ENCODE measurements at places on chromosomes 5 and 9.

DNA sequence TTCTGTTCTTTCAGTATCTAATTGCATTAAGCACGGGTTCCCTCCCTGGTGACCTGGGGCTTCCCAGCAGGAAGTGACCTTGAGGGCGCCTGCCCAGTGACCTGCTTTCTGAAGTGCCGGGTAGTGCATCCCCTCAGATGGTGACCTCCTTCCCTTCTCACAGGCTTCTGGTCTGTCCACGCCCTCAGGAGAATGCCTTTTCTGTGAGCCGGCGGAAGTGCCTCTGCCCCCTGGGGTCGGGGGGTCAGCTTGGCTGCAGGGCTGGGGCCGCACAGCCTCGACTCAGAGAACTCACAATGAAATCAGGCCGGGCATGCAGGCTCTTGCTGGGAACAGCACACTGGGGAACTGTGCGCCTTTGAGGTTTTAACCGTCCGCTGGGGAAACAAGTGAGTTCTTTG lies 124.5 kb upstream of the PHYKPL start:
- DNase-seq = no peak

DNA sequence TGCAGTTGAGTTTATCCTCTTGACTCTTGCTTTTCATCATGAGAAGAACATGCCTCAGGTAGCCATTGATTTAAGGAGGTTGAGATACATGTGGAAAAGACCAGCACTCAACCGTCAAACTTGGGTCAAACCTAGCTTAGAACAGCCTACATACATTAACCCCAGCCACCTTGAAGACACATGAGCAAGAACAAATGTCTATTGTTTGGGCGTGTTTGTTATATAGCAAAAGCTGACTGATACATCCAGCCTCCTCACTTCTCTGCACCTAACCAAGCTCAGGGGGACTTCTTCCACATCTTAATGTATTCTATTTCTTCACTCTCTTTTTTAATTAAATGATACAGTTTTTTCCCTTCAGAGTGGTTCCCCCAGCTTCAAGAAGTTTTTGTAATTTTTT lies 28.7 kb downstream of the DRD1 start:
- no peak for DNase-seq

GRCh38 chr9:135422341-135422944 lies 57.1 kb upstream of the PPP1R26 start:
- DNase-seq = no peak

DNA sequence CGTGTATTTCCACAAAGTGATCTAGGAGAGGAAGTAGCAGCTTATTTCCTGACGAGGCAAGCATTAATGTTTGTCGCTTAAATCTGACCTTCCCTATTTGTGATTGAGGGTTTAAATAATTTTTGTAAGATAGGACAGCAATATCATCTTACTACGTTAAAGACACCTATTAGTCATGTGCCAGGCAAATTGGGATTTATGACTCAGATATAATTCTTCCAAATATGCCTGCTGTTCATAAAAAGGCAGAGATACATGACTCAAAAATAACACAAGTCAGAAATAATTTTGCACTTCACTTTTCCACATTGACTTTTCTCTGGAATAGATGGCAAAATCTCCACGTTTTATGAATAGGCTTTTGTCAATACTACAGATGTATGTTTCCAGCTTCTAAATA lies 43.0 kb upstream of the CDH12 start:
- no peak for DNase-seq

DNA sequence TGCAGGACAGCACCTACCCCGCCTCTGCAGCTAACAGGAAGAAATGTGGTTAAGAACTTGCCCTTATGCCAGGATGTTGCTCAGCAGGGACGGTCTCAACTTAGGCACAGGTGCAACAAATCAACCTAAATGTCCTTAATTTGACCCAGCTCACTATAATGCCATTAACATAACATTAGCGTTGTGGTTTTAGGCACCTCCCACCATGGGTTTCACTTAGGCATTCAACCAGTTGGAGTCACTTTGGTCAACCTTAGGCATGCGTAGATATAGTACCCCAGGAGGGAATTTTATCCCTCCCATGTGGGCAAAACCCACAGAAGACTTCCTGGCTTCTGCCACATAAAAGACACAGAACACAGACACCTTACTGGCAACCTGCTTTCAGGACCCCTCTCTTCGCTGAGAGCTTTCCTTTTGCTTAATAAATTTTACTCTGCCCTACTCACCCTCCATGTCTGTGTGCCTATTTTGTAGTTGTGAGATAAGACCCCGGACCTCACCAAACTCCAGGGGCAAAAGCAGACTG lies 8.7 kb upstream of the ERAP1 start:
- peak; percentile 83 for DNase-seq

DNA sequence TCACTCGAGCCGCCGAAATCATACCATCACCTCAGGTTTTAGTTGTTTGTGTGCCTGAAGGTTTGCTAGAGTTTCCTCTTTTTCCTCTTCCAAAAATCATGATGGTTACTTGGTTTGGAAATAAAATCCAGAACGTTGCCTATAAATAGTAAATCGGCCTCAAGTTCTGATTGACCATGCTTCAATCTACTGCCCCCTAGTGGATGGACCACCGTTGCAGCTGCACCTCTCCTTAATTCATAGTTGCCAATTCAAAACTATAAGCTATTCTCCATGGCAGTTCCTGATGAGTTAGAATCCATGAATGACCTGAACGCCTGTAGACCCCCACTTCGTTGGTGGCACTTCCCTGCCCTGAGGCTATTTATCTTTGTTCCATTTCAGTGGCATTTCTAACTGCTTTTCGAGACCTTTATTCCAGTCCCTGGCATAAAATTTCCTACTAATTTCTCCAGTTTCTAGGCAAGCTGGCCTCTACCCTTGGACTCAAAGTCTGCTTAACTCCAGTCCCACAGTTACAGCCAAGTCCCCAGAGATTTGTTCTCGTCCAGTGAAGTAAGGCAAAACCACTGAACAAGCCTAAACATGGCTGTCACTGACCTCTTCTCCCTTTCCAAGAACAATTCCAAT lies 422.6 kb downstream of the EFNA5 start:
- no peak for DNase-seq

DNA sequence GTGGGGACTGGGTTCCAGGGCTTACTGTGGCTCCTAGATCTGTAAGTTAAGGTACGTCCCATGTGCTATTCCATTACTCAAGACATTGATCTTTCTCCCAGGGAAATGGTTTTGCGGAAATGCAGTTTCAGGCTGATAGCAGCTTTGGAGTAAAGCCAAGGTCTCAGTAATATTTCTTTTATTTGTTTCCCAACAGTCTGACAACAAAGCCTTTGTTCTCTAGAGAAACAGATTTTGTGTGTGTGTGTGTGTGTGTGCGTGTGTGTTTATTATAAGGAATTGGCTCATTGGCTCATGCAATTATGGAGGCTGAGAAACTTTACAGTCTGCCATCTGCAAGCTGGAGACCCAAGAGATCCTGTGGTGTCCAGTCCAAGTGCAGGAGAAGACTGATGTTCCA lies 12.1 kb upstream of the POC5 start:
- DNase-seq = no peak

DNA sequence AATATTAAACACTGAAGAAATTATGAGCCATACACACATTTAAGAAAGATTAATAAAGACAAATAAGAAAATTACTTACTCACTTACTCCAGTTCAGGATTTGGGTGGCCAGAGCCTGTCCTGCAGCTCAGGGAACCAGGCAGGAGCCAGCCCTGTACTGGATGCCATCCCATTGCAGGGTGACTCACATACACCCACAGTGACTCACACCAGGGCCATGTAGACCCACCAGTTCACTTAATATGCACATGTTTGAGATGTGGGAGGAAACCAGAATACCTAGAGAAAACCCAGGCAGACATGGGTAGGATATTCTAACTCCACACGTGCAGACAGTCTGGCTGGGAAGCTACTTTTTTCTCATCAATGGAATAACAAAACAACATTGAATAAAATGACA lies 49.6 kb upstream of the ADRB2 start:
- no peak for DNase-seq

DNA sequence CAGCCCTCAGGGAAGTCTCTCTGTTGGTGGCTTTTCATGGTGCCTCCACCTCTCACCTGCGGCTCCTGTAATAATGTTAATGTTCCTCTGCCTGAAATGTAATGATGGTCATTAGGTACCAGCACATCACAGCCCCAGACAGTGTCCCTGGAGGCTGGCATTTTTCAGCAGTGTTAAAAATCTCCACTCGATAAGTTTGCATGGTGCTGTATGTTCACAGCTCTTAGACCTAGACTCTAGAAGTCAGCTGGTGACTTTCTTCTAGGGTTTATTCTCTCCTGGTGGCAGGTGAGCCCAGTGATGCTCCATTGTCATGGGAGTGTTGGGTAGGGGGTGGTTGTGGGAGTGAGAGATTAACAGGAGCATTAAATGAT lies 53.1 kb downstream of the GPR107 start:
- DNase-seq = no peak

DNA sequence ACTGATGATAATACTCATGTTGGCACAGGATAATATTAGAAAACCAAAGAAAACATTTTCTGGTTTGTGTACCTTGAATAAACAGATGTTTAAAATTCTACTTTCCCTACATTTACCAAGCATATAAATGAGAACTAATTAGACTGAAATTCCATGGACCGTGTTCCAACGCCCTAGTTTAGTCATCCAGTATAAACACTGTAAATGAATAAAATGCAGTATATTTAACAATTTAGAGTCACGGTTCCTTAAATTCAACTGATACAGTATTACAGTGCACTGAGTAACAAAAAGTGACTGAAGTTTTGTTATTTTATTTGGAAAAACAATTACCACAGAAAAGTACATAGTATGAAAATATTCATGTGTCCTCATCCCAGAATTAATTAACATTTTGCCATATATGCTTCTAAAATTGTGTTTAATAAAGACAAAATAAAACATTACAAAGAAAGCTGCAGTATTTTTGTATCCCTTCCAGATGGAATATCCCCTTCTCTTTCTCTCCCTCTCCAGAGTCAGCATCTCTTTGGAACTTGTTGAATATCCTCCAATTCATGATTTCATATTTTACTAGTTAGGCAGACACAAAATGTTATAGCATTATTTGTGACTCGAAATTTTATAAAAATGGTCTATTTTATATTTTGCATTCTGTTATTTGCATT lies 112.5 kb downstream of the HMHB1 start:
- no peak for DNase-seq

DNA sequence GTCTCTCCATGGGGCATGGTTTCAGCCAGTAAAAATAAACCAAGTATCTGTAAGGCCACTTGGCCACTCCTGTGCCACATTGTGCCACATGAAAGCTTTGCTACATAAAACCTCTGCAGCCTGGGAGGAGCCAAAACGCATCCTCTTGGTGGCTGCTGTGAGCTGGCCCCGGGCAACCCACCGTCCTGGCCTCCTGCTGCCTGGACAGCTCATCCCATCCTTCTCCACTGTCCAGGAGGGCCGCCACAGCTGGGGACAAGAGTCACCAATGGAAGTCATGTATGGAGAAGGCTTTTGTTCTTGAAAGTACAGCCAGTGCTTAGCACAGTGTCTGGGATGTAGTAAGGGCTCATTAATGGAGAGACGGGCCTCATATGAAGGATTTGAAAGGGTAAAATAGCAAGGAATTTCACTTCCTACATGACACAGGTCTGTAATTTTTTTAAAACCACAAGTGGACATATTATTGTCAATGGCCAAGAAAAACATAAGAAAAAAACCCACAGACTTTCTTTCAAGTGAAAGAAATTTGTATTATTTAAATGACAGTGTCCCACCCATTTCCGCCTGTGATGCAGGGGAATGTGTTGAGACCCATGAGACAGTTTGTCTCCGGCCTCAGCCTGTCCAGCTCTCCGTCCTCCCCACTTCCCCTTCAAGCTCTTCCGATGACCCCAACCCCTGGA lies 6.6 kb downstream of the PTGES start:
- no peak for DNase-seq

DNA sequence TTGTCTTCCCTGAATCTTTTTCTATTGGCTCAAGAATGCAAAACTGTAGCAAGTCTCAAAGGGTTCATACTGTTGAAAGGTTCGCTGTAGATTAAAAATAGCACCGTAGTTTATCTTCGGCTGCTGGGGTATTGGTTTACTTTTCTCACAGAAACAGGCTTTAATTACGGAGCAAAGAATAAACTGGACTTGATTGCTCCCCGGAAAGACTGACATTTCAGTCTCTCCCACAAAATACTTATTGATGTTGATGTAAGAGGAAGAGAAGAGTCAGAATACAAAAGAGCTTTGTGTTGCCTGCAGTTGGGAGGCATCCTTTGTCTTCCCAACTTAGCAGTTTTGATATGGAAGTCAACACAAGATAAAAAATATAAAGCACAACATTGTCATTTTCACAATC lies 183.9 kb upstream of the DMAC1 start:
- DNase-seq = no peak

DNA sequence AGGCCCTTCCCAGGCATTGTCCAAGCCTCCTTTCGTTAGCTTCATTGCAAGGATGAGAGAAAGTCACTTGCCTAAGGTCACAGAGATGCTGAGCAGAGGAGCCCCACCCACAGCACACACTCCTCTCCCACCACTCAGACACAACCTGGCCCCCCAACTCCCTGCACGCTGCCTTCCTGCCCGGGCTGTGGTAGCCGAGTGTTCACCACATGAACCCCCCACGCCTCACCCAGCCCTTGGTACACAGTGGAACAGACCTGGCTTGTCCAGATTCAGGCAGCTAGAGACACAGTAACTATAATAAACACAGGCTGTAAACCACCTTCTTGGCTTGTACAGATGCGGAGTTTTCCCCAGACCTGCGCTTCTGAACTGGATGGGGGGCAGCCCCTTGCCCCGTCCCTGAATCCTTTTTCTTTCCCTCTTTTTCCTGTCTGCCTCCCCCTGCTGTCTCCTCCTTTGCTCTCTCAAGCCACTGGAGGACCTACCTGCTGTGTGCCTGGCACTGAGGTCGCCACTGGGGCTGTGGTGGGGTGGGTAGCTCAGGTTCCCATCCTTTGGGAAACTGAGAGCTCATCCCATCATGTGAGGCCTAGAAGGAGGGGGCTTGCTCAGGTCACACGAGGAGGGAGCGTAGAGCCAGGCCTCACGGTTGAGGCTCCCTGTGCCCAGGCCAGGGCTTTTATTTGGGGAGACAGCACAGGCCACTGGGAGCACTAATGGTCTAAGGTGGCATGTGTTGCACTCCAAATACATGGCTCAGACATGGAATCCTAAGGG lies 55.7 kb upstream of the SYNPO start:
- DNase-seq = no peak

- no peak for DNase-seq
Observed at GRCh38 chr5:168413062-168413461, 73.2 kb upstream of the RARS1 start.

GRCh38 chr5:68325065-68325580 lies 109.6 kb downstream of the PIK3R1 start:
- DNase-seq = no peak

- DNase-seq = no peak
Observed at GRCh38 chr9:97415146-97415545, 3.2 kb downstream of the TDRD7 start.

DNA sequence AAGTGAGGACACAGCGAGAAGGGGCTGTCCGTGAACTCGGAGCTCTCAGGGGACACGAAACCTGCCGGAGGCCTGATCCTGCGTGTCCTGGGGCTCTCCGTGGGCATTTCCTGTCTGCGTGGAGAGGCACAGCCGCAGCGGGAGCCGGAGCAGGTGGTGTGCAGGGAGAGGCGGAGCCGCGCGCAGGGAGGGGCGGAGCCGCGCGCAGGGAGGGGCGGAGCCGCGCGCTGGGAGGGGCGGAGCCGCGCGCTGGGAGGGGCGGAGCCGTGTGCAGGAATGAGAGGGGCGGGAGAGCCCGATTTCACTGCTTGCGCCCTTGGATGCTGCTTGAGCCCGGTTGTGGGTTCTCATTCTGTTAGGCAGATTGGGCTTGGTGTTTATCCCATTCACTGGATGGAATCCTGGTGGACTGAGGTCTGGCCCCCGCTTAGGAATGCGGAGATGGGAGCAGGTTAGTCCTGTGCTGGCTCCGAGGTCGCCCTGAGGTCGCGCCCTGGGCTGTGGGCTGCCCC lies 26.7 kb downstream of the NDUFS6 start:
- no peak for DNase-seq

GRCh38 chr5:34498572-34498971 lies 157.6 kb upstream of the RAI14 start:
- DNase-seq = no peak
